ENCODE measurements at places on chromosomes 1 and 21.

GRCh38 chr1:186792870-186793581 is 35.7 kb upstream of the PLA2G4A start:
- no peak for DNase-seq

GRCh38 chr1:2451741-2452140 is 24.3 kb upstream of the PLCH2 start:
- no peak for DNase-seq

GRCh38 chr1:227447531-227447990 is 115.8 kb upstream of the ZNF678 start:
- DNase-seq: no peak

- DNase-seq: no peak
Measured at GRCh38 chr1:60102267-60103061, 28.9 kb upstream of the C1orf87 start.

- no peak for DNase-seq
Measured at GRCh38 chr1:156080241-156080862, 1.9 kb downstream of the MEX3A start.

DNA sequence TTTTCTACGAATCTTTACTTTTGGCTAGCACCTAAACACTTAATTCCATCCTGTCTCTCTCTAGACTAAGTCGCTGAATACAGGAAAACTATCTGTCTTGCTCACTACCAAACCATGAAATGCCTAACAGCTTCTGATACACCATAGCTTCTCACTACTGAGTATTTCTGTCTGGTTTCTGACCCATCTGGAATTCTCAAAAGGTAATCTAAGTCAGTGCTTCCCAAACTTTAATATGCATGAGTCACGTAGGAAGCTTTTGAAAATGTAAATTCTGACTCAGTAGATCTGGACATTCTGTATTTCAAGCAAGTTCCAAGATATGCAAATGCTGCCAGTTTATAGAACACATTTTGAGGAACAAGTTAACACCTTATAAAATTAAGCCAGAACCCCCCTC is 9.2 kb upstream of the OVGP1 start:
- no peak for DNase-seq

DNA sequence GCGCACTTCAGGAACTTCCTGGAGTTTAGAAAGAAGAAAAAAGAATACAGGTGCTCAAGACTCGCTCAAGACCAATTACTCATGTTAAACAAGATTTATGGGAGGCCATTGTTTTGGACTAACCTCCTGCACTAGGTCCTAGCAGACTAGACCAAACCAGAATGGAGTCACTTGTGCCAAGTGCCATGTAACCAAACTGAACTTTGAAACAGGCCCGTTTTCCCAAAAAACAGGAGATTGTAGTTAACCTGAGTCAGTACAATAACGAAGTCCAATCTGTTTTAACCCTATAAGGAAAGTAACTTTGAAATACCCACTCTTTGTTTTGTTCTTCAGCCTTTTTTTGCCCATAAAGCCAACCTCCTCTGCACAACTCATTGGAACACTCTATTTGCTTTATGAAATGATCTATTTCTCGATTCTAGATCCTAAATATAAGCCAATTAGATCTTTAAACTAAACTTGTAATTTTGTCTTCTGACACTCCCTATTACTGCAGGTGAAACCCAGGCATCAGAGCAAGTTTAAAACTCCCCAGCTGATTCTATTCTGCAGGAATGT is 695 bp upstream of the NTPCR start:
- DNase-seq: no peak

DNA sequence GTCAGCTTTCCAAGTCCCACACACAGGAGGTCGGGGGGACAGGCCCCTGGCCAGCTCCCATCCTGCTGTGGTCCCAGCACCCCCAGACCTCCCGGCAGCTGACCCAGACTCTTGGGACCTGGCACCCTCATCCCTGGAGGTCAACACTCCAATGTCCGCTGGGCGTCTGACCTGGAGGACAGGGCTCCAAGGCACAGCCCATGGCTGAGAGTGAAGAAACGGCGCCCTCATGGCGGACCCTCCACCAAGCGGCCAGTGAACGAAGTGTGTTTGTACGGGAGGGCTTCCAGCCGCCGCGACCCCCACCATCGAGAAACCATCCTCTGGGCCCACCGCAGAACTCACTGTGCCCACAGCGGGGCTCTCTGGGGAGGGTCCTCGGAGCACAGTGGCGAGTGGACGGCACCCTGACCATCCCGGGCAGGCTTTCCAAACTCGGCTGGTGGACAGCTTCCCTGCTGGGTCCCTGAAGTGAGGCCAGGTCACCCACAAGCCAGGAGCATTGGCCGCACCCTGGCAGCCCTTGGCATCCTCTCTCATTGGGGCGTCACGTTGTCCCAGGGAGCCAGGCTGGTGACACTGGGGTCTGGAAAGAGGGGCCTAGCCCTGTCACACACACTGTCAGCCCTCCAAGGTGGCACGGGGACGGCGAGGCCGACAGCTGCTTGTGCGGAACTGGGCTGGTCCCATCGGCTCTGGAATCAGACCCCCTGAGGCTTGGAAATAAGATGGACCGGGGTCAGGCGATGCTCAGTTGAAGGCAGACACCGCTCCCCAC is 47.8 kb upstream of the COL6A2 start:
- no peak for DNase-seq

DNA sequence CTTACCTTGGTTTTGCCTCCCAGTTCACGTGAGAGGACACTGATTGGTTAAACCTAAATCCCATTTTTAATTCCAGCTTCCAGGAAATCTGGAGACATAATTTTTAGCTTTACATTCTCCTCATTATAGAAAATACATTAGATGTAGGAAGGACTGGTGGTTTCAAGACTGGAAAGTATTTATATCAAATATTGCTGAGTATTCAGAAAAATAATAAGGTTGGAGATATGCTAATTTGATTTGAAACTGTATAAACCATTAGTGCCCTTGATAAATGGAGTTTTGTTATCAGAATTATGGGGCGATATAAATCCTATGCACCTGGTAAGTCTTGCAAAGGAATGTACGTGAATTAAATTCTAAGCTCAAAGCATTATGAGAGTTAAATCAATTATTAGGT is 218.0 kb upstream of the ADGRL4 start:
- no peak for DNase-seq

- DNase-seq: no peak
Measured at GRCh38 chr21:8992731-8993174, 1528.6 kb upstream of the TPTE start.

- peak; percentile 49 for DNase-seq
Measured at GRCh38 chr1:46062651-46063319, 69.6 kb downstream of the PIK3R3 start.

DNA sequence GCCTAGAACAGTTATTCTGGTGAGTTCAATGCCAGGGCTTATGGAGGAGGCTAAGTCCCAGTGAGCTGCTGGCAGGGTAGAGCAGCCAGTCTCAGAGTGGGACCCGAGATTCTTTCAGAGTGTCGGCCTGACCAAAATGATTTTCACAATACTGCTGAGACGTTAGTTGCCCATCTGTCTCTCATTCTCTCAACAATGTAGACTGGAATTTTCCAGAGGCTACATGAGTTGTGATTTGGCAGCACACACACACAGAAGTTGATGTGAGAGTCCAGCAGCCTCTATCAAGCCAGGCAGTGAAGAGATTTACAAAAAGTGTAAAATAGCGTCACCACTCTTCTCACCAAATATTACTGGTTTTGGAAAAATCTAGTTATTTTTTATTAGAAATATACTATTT is 21.7 kb downstream of the CACNA1S start:
- DNase-seq: no peak
